Cardiac ventricle fibroblast (primary cell): ENCODE measurements at places on chromosomes 4 and X. TPM values are rescaled to one million over a fixed set of nuclear protein-coding genes. Genes with fewer than 3 reads are reported as not detected.

TLR6 gene
- 2.0 and 2.7 TPM in 2 replicates for total RNA-seq

MSANTD1 gene
- total RNA-seq, result 0.29 TPM in 1 of 2 replicates, not detected in the other

CENPVL2 gene
- not detected in 2 replicates for total RNA-seq

TEX11 gene
- not detected in 2 replicates for total RNA-seq

FGF2 gene
- total RNA-seq, result 11.0 and 11.6 TPM in 2 replicates

MCF2 gene
- total RNA-seq, result 0.06 TPM in 1 of 2 replicates, not detected in the other

PPP2R2C gene
- not detected in 2 replicates for total RNA-seq

TLR1 gene
- 3.6 and 3.9 TPM in 2 replicates for total RNA-seq
